NCI-H1092 treated with DMSO at 0.1 percent for 48 hours (cell line): ENCODE measurements at places on chromosomes 3 and 15.

DNA sequence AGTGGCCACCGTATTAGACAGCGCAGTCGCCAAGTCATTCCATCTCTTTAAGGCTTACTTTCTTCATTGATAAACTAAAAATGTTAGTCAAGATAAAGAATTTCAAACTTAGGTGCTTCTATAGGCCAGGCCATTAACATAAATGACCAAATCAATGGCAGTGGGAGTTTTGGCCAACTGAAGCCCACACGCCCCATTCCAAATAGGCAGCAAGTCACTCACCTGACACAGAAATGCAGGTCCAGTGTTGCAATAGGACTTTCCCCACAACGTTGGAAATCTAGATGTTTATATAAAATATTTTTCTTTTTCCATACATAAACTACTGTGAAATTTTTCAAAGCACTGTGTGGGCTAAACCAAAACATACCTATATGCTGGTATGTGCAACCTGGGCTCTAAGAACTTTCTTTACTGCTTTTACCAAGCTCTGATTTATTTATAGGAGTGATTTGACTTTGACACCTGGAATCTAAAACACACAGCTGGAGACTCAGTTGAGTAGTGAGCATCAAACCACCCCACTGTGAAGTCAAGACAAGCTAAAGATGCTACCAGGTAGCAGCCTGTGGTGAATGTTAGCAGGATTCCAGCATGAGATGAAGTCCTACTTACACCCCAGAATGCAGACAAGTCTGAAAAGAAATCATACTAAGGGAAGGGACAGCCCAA is 15.1 kb downstream of the GOLIM4 start:
- no peak for DNase-seq

GRCh38 chr3:143608966-143609365 is 239.3 kb downstream of the SLC9A9 start:
- no peak for DNase-seq

DNA sequence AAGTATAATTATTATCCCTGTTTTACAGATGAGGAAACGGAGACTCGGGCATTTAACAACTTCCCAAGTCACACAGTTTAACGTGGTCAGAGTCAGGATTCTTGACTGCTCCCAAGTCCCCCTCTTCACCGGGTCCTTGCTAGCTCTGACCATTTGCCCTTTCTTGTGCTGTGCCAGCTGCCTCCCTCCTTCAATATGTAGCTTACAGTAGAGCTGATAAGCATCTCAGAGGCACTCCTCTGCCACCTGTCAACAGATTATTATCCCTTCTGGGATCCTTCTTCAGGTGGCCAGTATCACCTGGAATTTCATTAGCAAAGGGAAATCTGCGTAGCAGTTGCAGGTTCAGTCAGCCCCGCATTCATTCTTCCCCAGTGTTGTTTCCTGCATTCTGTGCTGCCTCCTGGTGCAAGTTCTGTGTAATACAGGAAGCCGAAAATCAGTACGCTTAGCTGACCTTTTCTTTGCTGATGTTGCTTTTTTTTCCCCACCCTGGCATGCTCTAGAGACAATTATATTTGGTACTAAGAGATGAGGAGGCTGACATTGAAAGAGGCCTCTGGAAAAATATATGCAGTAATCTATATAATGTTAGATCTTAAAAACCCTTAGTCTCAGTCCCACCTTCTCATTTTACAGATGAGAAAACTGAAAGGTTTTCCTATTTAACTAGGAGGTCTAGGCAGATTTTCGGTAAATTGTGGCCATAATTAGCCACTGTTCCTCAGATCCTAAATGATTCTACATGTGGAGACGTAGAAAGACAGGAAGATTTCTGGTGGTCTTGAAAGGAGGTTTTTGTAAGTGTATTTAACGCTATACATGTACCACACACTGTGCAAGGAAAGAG is 24.8 kb downstream of the TMOD2 start:
- peak; percentile 28 for DNase-seq

DNA sequence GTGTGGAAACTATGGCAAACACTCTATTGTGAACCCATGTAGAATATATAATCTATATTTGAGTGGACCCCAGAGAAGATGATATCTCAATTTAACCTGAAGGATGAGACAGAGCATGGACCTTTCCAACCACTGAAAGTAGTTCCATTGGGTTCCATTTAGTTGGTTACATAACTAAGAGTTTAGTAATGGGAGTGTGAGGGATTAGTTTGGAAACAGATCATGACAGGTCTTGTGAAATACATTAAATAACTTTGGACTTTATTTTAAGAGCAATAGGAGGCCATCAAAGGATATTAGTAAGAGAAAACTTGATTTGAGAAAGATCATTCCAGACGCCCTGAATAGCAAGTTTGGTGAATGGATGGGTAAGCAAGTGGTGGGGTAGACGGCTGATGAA is 487.2 kb upstream of the ROBO2 start:
- DNase-seq: no peak

GRCh38 chr15:81046290-81046689 is 45.6 kb downstream of the TLNRD1 start:
- DNase-seq: no peak

GRCh38 chr3:37015642-37016041 is 22.3 kb downstream of the MLH1 start:
- no peak for DNase-seq

GRCh38 chr3:119349354-119350041 is 55.3 kb downstream of the ARHGAP31 start:
- no peak for DNase-seq

GRCh38 chr3:71927505-71928066 is 142.6 kb upstream of the PROK2 start:
- DNase-seq: no peak

- no peak for DNase-seq
Observed at GRCh38 chr3:185477316-185477715, 21.5 kb downstream of the TMEM41A start.

DNA sequence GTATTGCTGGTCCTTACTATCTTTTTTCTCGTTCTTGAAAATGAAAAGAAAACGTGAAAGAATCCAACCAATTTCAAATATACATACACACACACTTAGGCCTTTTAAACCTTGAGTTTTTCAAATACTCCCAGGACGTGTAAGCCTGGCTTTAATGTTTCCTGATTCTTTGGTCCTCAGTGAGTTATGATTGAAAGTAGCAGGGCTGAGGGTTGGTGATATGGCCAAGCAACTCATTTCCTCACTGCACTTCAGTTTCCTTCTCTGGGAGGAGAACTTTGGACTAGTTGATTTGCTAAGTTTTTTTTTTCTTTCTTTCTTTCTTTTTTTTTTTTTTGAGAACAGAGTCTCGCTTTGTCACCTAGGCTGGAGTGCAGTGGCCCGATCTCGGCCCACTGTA is 34.6 kb downstream of the CHD2 start:
- DNase-seq: no peak

DNA sequence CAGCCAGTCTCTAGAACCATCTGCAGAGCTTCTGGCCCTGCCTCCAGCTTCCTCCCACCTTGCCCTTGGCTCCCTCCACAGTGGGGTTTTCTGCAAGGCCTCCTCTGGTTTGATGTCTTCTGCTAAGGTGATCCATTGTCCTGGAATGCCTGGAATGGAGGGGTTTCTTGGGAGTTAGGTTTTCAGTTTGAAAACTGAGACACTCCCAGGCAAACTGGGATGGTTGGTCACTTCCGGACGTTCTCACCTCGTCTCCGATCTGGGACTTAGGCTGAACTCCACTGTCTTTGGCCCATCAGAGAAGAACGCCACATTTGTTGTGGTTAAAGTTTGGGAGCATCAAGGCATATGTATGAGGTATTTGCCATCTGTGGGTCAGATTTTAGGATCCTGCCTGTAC is 77.4 kb upstream of the KLHL25 start:
- DNase-seq: no peak

- no peak for DNase-seq
Observed at GRCh38 chr15:63040954-63041353, 1.6 kb upstream of the TPM1 start.

- DNase-seq: no peak
Observed at GRCh38 chr3:129123314-129124060, 1.9 kb upstream of the RAB43 start.

DNA sequence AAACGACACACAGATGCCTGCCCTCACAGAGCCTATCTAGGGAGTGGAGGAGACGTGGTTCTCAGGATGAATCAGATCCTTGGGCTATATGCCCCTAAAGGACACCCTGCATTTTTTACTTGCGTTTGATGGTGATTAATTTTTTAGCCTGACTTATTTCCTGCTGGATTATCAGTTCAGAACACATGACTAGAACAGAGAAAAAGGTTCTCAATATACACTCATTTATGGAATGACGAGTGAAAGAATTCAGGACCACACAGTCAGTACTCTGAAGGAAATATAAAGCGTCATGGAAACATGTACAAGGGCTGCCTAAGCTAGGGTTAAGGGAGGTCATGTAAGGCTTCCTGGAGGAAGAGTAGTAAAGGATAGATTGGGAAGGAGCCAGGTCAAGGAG is 121.8 kb downstream of the SSR3 start:
- DNase-seq: no peak

- DNase-seq: peak; percentile 39
Observed at GRCh38 chr15:66253418-66254088, at the start of gene MEGF11. Gene MEGF11 (minus strand): TSS chr15:66253750. CDS start chr15:66128403, 125,347 bp downstream.

GRCh38 chr3:113927556-113927955 is 20.3 kb upstream of the ZDHHC23 start:
- no peak for DNase-seq

GRCh38 chr3:69848113-69848512 is 108.8 kb downstream of the MITF start:
- DNase-seq: no peak

GRCh38 chr3:188082450-188082849 is 71.5 kb upstream of the LPP start:
- no peak for DNase-seq

DNA sequence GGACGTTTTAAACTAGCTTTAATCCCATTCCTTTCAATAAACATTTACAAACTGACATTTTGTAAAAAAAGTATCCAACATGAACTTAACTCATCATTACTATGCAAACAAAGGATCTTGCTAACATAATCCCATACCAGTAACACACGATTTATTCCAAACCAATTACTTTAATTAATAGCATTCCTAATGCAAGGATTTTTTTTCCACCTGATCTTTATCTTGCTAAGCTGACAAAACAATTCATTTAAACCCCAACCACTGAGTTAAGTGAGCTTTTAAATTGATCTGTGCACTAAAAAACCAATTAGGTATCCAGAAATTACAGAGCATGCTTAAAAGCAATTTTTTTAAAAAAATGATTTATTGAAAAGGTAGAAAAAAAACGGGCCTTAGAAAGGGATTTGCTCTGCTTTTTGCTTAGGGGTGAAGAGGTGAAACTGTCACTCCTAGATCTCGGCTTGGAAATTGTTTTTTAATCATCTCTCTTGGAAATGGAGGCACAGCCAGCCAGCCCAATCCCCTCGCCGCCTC is 1.2 kb downstream of the SH3BP5 start:
- DNase-seq: no peak

DNA sequence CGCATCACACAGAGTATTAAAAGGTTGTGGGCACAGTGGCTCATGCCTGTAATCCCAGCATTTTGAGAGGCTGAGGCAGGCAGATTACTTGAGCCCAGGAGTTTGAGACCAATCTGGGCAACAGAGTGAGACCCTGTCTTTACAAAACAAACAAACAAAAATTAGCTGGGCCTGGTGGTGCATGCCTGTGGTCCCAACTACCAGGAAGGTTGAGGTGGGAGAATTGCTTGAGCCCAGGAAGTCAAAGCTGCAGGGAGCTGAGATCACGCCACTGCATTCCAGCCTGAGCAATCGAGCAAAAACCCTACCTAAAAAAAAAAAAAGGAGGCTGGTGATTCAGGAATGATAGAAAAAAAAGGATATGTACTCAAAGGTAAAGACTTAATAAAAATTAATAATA is 28.2 kb upstream of the ST6GAL1 start:
- no peak for DNase-seq

DNA sequence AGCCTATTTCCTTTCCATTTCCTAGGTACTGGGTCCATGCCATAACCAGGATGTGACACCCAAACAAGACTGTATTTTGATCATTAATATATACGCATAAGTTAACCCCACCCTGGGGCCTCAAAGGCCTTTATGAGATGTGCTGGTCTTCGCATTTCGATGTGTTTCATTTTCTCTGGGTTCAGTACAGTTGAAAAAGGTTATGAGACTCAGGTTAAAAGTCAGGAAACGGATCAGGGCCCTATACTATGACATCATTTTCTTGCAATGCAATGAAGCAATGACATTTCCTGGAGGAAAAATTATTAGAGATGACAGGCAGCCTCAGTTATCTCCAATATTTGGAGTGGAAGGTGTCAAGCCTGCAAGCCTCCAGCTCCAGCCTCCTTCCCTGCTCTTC is 31.7 kb downstream of the TMEM212 start:
- DNase-seq: no peak
